ENCODE measurements at places on chromosomes 4 and X.

GRCh38 chrX:149910178-149910695 is 19.1 kb upstream of the HSFX4 start:
- H3K4me1 ChIP-seq, result no peaks in the 10 kb centered on the region
- no peaks in the 10 kb centered on the region for H3K27me3 ChIP-seq
- H3K27ac ChIP-seq, result no peak overlapping the region
- H3K4me3 ChIP-seq, result no peak overlapping the region

DNA sequence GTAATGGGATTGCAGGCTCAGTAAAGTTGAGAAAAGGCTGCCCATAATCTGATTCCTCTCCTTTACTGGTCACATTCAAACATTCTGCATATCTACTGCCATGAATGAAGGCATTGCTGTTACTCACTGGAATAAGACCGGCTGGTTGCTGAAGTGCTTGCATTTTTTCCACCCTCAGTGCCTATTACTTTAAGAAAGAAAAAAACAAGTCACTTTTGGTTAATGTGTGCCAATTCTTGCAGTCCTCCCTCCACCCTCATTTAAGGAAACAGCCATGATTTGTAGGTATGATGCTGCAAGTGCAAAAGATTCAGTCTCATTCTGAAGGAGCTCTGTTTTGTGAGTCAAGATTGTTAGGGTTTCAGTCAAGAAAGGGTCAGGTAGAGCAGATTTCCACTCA is 94.9 kb downstream of the EMCN start:
- H3K36me3 ChIP-seq, result no peaks in the 10 kb centered on the region
- no peaks in the 10 kb centered on the region for H3K27me3 ChIP-seq
- no peak overlapping the region for H3K4me3 ChIP-seq
- no peaks in the 10 kb centered on the region for H3K4me1 ChIP-seq
- no peak for DNase-seq

DNA sequence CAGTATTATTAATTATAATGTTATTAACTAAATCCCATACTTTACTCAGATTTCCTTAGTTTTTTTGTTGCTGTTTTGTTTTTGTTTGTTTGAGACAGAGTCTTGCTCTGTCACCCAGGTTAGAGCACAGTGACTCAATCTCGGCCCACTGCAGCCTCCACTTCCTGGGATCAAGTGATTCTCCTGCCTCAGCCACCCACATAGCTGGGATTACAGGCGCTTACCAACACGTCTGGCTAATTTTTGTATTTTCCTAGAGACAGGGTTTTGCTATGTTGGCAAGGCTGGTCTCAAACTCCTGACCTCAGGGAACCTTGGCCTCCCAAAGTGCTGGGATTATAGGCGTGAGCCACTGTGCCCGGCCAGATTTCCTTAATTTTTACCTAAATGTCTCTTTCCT is 72.2 kb downstream of the ANAPC4 start:
- H3K27ac ChIP-seq, result no peak overlapping the region
- no peaks in the 10 kb centered on the region for H3K27me3 ChIP-seq
- no peak overlapping the region for H3K4me3 ChIP-seq
- H3K36me3 ChIP-seq, result no peaks in the 10 kb centered on the region
- DNase-seq, result no peak

- DNase-seq, result no peak
- no peak overlapping the region for H3K4me3 ChIP-seq
- H3K27me3 ChIP-seq, result no peaks in the 10 kb centered on the region
- no peaks in the 10 kb centered on the region for H3K4me1 ChIP-seq
- H3K27ac ChIP-seq, result no peak overlapping the region
- H3K36me3 ChIP-seq, result no peaks in the 10 kb centered on the region
Measured at GRCh38 chr4:92992758-92993157, 689.0 kb downstream of the GRID2 start.

- no peak overlapping the region for H3K27ac ChIP-seq
- H3K4me3 ChIP-seq, result no peak overlapping the region
- no peaks in the 10 kb centered on the region for H3K4me1 ChIP-seq
Measured at GRCh38 chr4:20512033-20512792, 188.0 kb upstream of the PACRGL start.

GRCh38 chr4:8353158-8353669 is 83.7 kb downstream of the HTRA3 start:
- no peaks in the 10 kb centered on the region for H3K36me3 ChIP-seq
- peaks cover 2% of the 10 kb centered on the region for H3K27me3 ChIP-seq
- no peaks in the 10 kb centered on the region for H3K4me1 ChIP-seq
- no peak for DNase-seq

DNA sequence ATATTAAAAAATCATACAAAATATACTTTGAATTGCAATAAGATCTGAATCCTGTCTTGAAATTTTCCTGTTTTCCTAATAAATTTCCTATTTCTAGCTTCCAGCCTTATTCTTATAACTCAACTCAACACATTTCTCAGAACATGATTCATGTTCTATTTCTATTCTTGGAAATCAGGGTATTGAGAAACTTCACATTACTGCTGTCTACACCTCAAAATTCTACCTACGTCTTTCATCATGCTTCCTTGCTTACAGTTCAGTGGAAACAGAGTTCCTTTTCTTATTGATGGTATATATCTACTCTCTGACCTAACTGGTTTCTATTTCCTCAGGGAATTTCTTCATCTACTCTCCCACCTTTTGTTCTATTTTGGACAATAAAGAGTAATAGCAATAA is 2139.0 kb downstream of the ARAP2 start:
- no peak for DNase-seq
- H3K27ac ChIP-seq, result no peak overlapping the region
- H3K4me1 ChIP-seq, result no peaks in the 10 kb centered on the region
- no peaks in the 10 kb centered on the region for H3K36me3 ChIP-seq
- H3K27me3 ChIP-seq, result no peaks in the 10 kb centered on the region

DNA sequence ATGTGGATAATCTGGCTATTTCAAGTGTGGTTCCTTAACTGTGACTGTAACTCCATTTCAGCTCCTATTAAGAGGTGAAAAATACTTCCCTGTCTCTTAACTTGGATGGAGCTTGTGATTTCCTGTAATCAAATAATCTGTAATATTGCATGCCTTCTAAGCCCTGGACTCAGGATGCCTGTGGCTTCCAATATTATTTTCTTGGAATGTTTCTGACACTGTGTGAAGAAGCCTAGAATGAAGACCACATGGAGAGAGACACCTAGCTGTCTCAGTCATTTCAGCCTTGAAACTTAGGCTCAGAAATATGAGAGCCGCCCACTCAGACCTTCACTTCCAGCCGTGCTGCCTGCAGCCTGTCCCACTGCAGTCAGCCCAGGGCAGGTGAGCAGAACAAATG is 544.3 kb downstream of the TRIML1 start:
- DNase-seq, result no peak
- no peaks in the 10 kb centered on the region for H3K4me1 ChIP-seq
- no peak overlapping the region for H3K4me3 ChIP-seq
- H3K27ac ChIP-seq, result no peak overlapping the region
- H3K36me3 ChIP-seq, result no peaks in the 10 kb centered on the region

- H3K27ac ChIP-seq, result no peak overlapping the region
- no peaks in the 10 kb centered on the region for H3K36me3 ChIP-seq
- DNase-seq, result no peak
Measured at GRCh38 chr4:92483341-92483740, 179.6 kb downstream of the GRID2 start.

Data from natural killer cell (primary cell).